ENCODE measurements at places on chromosomes 7 and 10.

DNA sequence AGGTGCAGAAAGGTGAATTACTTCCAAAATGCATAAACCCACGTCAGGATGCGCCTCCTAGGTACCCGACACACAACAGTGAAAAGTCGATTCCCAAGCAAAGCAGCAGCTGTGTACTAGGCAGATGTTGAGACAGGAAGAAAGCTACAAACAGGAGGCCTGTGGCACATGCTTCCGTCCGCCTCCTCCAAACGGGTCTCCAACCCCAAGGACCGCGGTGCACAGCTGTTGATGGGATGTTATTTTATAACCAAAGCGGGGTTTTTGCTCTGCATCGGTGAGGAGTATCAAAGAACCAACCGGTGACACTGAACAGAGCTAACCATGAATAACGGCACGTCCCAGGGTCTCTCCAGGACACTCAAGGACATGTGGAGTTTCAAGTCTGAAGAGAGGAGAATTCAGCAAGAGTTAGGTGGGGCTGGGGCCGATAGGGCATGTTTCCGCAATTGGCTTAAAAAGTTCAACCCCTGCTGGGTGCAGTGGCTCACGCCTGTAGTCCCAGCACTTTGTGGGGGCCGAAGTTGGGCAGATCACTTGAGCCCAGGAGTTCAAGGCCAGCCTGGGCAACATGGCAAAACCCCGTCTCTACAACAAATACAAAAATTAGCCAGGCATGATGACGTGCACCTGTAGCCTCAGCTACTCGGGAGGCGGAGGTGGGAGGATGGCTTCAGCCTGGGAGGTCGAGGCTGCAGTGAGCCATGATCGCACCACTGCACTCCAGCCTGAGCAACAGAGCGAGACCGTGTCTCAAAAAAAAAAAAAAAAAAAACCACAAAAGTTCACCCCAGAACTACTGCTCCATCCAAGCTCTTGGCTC, 108.0 kb downstream of the SMURF1 start:
- DNase-seq: no peak

- DNase-seq: no peak
Measured at GRCh38 chr10:110176141-110177030, 31.0 kb upstream of the MXI1 start.

- DNase-seq: no peak
Measured at GRCh38 chr10:773562-774161, 84.2 kb upstream of the DIP2C start.

- no peak for DNase-seq
Measured at GRCh38 chr7:92409357-92409756, 37.9 kb upstream of the GATAD1 start.

DNA sequence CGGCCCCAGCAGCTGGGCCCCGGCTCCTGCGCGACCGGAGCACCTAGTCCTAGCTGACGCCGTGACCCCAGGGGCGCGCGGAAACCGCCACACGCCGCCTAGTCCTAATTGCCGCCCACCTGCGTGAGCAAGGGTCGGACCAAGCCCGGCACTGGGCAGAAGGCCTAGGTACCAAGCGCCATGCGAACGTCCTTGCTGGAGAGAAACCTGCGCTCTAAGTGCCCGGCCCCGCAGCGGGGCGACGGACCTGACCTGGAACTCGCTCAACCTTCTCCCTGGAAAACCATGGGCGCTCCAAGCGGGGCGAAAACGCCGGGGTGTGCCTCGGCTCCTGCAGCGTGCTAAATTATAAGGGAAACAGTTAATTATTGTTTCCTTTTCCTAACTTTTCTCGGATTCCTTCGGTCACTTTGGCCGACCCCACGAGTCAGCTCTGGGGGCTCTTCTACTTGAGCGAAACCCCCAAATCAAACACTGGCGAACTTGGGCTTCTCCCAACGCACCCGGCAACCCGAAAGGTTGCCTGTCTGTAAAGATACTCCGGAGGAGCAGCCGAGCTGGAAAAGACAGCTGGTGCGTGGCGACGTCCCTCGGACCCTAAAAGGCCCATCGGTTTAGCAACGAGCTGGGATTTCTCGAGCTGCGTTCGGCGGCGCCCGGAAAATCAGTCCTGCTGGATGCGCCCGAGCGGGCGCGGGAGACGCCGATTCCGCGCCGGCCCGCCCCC, 5.3 kb upstream of the EBF3 start:
- DNase-seq: no peak

DNA sequence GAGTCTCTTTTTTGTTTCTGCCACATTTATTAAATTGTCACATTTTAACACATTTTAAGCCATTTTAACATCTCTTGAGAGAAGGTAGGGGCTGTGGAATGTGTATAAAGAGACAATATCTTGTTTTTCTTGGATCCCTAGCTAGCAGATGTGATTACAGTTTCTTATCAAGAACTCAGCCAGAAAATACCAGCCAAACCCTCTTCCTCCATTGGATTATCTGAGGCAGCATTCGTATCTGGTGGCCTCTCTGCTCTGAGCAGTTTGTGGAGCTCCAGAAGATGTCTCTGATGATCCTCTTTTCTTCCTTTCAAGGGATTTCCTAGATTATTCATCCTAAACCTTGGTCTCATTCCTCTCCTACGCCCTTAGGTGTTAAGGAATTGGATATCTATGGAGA, 35.3 kb upstream of the PFKFB3 start:
- no peak for DNase-seq

GRCh38 chr7:25950488-25951413, 201.2 kb upstream of the NFE2L3 start:
- peak; percentile 9 for DNase-seq

DNA sequence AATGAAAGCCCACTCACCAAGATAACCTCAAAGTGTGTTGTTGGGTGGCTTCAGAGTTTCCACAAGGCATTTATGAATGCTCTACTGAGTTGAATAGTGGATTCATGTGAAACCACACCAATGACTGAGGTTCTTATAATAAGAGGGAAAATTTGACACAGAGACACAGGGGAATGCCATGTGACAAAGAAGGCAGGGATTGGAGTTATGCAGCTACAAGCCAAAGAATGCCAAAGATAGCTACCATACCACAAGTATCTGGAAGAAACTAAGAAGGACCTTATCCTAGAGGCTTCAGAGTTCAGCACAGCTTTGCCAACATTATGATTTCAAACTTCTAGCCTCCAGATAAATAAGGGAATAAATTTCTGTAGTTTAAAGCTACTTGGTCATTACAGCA, 68.0 kb upstream of the PCDH15 start:
- DNase-seq: no peak

GRCh38 chr10:59611048-59611447, 98.6 kb downstream of the SLC16A9 start:
- DNase-seq: no peak

GRCh38 chr10:129593953-129594352, 126.9 kb downstream of the MGMT start:
- no peak for DNase-seq

DNA sequence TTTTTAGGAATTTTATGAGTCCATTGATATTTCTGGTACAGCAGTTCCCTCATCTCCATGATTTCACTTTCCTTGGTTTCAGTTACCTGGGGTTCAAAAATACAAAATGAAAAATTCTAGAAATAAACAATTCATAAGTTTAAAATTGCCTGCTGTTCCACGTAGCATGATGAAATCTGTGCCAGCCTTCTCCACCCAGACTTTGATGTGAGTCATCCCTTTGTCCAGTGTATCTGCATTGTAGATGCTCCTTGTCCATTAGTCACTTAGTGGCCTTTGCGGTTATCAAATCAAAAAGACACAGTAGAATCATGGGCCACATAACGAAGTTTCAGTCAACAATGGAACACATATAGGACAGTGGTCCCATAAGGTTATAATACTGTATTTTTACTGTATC, 286.9 kb downstream of the PTEN start:
- DNase-seq: no peak

DNA sequence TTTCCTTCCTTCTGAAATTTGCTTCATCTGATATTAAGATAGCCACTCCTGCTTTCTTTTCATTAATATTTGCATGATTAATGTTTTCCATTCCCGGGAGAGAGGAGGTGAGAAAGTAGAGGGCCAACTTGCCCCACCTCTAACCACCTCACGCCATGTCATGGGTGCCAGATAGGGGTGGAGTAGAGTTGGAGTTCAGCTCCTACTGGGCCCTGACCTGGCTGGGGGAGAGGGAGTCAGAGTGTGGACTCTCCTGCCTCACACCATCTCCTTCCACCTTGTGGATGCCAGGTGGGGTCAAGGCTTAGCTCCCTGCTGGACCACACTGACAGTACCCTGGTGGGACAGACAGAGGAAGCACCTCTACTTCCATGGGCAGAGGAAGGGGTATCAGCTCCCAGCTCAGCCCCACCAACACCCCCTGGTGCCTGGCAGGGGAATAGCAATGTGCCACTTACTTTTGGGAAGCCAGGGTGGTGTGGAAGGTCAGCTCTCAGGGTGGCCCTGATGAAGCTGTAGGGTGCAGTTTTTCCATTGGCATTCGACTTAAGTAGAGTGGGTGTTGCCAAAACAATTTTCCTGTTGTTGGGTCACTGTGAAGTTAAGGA, 28.0 kb downstream of the CHST12 start:
- DNase-seq: no peak

- DNase-seq: no peak
Measured at GRCh38 chr10:107434201-107434600, 269.7 kb upstream of the SORCS1 start.

DNA sequence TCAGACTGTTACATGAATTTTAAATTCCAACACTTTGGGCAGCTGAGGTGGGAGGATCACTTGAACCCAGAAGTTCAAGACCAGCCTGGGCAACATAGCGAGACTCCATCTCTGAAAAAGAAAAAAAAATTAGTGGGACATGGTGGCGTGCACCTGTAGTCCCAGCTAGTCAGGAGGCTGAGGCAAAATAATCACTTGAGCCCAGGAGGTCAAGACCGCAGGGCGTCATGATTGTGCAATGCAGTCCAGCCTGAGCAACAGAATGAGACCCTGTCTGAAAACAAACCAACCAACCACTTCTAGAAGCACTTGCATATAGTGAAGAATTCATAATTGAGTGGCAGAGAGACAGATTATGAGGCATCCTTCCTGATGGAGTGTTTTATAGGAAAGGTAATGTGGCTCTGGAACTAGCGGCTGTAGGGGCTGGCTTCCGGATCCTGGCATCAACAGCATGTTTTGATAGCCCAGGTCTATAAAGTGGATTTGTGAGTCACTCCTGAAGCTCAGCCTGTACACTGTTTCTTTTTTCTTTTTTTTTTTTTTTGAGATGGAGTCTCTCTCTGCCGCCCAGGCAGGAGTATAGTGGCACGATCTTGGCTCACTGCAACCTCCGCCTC, 40.3 kb upstream of the RSBN1L start:
- no peak for DNase-seq

GRCh38 chr10:30782157-30782536, 152.6 kb upstream of the LYZL2 start:
- no peak for DNase-seq

DNA sequence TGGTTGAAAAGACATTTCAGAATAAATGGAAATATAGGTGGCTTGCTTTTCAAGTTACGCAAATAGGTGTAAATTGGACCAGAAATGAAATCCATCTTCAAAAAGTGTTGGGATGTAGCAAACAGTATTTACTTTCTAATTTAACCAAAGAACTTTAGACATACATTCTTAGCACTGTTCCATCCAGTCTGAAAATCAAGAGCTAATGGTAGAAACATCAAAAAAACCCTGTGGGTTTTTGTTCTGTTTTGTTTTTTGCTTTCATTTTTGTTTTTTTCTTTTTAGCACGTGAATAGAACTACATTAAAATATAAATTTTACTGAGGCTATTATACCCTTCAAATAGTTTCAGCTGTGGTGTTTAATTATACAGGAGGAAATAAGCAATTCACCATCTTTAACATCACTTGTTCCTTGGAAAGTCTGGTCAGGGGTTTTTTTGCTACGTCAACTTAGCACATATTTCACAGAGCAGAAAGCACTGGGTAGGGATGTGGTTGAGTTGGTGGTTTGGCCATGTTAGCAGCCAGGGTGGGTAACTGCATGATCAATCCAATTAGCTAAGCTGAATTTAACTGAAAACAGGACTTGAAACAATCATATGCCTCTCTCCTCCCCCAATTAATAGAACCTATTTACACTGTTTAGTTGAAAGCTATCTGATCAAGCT, 275.4 kb upstream of the PFKP start:
- no peak for DNase-seq

GRCh38 chr7:54336800-54337199, 205.4 kb upstream of the VSTM2A start:
- DNase-seq: no peak

GRCh38 chr10:120132811-120133210, 240.3 kb downstream of the SEC23IP start:
- DNase-seq: no peak

- no peak for DNase-seq
Measured at GRCh38 chr7:142717453-142717852, 31.8 kb upstream of the PRSS1 start.

DNA sequence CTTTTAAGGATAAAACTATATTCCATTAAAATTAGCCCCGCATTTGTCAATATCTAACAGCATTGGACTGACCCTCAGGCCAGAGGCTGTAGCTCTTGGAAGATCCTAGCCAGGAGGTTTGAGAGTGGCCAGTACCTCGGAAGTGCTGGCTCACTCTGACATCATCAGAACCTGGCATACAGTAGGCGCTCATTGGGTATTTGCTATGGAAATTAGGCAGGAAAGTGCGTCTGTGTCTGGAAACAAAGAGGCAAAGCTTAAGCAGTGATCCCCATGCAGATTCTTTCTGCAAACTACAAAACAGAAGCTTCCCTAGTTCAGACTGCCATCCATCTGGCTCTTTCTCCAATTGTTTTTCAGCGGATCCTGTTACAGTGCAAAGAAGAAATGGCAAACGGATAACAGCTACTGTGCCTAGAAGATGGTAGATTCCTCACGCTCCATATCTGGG, 1.7 kb upstream of the PRKCQ start:
- no peak for DNase-seq

GRCh38 chr10:11104772-11105675, 87.4 kb downstream of the CELF2 start:
- no peak for DNase-seq

- DNase-seq: no peak
Measured at GRCh38 chr10:113340282-113340681, 212.6 kb upstream of the HABP2 start.

DNA sequence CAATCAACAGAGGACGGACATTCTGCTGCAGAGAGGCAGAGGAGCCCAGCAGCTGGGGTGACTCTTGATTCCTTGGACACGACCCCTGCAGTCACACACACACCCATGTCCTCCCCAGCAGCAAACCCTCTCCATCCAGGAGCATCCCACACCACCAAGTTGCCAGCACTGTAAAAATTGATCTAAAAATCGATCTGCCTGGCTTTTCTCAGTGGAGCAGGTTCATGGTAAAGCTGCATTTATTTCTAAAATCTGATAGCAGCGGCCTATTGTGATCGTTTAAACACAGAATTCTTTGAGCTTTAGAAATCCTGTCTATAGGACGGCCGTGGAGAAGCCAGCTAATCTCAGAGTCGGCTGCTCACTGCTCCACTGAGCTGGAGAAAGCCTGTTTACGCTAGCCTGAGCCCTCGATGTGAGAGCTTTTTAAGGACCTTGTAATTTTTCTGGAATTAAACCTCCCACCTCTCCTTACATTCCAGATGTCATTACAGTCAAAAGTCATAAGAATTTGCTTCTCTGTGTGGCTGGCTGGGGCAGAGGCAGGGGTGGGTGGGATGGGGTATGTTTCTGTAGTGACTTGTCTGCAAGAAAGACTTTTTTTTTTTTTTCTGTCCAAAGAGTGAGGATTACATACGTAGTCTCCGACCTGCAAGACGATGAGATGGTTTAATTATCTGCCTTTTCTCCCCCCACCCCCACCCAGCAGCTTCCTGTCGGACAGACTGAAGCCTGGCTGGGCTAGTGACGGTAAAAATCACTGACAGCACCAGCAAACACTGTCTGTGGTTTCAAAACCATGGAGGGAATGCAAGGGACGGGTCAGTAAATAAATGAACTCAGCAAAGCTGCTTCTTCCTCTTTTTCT, 31.6 kb downstream of the TRIM8 start:
- peak; percentile 75 for DNase-seq

All from smooth muscle cell of the brain vasculature (primary cell).